ENCODE measurements at places on chromosomes 12 and 14.

DNA sequence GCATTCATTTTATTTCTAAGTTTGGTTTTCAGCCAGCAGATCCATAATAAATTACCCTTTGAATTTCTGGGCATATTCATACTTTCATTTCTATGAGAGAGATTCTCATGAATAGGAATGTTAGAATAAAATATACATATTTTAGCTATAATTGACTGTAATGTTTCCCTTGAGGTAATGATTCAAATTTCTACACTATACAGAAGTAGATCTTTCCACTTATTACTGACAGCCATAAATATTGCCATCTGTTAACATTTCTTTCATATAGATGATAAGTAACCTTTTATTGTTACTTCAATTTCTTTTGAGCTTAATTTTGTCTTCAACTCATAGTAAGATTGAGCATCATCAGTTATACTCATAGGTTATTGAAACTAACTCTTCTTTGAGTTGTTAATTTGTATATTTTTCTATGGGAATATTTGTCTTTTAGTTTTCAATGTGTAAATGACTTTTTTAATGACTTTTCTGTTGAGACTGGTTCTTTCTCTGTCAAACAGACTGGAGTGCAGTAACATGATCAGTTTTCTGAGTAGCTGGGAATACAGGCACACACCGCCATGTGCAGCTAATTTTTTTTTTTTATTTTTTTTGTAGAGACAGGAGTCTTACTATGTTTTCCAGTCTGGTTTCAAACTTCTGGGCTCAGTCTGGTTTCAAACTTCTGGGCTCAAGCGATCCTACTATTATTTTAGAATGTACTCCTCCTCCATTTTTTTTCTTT is 991.6 kb downstream of the SLC6A15 start:
- DNase-seq: no peak

DNA sequence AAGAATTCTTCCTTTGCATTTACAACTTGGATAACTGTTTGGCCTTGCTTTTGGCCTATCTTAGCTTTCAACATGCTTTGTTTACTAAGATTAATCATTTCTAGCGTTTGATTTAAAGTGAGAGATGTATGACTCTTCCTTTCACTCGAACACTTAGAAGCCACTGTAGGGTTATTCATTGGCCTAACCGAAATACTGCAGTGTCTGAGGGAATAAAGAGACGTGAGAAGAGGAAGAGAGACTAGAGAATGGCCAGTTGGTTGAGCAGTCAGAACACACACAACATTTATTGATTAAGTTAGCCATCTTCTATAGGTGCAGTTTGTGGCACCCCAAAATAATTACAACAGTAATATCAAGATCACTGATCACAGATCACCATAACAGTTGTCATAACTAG is 62.3 kb upstream of the CCDC175 start:
- no peak for DNase-seq

- no peak for DNase-seq
Measured at GRCh38 chr14:69370061-69370460, 28.0 kb downstream of the ERH start.

DNA sequence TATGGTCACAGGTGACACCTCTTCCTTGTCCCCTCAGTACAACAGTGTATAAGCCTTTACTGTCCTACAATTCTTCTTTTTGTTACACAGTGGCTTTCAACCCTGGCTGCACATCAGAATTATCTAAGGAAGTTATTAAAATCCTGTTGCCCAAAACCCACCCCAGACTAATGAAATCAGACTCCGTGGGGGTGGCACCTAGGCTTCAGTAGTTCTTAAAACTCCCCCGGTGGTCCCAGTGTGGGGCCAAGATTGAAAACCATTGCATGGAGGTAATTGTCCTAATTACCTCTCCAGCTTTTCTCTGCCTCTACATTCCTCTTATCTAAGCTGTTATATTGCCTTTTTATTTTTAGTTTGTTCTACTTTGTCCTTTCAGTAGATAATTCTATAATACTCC is 172.8 kb downstream of the DAD1 start:
- DNase-seq: no peak

DNA sequence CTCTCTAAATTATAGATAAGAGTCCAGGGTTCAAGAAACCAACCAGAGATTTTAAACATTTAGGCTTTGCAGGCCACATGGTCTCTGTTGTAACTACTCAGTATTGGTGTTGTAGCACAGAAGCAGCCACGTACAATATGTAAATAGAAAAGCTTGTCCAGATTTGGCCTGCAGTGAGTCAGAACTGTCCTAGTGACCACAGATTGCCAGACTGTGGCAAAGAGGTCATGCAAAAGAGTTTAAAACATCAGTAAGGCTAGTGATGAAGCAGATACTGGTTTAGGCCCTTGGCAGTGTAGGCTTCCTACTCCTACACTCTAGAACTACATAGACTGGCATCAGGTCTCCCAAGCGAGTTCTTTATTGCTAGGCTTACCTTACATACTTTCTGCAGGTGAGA is 117.6 kb upstream of the GARIN6 start:
- DNase-seq: no peak

- DNase-seq: no peak
Measured at GRCh38 chr14:23162800-23163199, 20.7 kb downstream of the SLC7A8 start.

GRCh38 chr12:87157791-87158190 is 871.4 kb downstream of the C12orf50 start:
- no peak for DNase-seq

DNA sequence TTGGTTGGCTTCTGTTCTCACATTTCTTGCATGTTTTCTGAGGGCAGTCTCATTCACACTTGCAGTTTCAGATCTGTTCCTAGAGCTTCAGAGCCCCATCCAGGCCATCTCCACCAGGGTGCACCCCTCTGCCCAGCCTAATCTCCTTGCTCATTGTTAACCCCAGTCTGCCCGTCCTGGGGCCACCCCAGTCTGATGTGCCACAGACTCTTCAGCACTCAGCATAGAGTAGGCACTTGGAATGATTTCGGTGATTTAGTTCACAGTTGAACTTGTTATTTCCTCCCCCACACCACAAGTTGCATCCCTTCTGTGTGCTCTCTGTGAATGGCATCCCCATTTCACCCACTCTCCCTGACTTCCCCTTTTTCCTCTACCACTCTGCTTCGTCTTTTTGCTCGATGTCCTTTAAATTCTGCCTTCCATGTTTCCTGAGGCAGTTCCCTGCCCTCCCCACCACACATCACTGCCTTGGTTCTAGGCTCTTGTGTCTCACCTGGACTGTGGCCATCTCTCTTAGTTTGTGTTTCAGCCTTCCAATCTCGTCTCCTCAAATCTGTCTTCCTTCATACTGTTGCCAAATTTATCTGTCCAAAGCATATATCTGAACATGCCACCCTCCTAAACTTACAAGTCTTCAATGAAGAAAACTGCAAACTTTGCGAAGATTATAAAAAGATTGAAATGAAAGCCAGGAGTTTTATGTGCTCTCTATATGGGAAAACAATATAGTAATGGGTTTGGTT is 41.5 kb downstream of the ANO6 start:
- no peak for DNase-seq

GRCh38 chr14:33528655-33529054 is 422.2 kb downstream of the EGLN3 start:
- no peak for DNase-seq

DNA sequence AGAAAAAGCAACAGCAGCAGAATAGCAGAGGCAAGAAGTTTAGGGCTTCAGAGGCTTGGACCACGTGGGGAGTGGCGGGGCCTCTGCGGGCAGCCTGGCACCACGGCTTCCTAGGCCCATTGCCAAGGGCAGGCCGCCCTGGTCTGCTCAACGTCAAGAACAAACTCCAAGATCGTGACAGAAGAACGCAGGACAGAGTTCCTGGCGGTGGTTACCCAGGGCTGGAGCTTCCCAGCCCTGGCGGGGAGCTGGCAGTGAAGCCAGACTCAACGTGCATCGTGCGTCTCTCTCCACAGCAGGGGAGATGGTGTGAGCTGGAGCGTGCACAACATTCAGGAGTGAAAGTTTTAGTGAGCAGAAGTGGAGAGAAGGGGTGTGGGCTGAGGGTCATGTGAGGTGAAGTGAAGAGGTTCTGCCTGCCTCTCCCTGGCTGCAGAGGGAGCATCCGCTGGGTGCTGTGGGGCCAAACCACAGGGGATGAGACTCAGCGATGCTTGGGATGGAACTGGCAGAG is 13.9 kb upstream of the CACNA2D4 start:
- no peak for DNase-seq

DNA sequence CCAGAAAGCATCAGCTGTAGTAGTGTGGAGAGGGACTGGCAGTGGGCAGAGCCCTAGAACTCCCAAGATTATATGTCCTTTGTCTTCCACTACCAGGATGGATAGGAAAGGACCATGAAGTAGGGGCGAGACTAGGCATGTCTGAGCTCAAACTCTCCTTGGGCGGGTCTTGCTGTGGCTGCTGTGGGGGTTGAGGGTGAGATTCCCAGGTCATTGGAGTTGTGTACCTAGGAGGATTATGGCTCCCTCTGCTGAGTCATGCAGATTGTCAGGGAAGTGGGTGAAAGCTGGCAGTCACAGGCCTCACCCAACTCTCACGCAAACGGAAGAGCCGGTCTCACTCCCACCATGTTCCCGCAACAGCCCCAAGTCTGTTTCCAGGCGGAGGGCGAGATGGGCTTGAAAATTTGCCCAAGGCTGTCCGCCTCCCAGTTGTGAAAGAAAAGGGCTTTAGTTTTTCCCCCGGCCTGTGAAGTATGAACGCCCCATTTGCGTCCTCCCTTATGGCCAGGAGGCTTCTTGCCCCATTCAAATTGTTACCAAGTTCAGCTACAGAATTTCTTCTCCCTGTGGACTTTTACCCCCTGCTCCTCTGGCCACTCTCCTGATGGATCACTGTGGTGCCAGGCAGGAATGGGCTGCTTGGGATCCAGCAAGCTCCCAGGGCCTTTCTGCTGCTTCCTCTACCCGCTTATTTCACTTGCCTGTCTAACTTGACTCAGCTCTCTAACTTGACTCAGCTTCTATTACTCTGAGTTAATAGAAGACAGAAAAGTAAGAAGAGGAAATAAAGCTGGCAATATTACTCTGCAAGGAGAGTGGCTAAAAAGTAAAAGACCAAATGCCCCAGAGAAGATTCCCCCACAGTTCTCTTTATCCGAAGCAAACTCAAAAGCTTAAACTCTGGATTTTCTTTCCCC is 159.3 kb downstream of the SLC2A13 start:
- no peak for DNase-seq

DNA sequence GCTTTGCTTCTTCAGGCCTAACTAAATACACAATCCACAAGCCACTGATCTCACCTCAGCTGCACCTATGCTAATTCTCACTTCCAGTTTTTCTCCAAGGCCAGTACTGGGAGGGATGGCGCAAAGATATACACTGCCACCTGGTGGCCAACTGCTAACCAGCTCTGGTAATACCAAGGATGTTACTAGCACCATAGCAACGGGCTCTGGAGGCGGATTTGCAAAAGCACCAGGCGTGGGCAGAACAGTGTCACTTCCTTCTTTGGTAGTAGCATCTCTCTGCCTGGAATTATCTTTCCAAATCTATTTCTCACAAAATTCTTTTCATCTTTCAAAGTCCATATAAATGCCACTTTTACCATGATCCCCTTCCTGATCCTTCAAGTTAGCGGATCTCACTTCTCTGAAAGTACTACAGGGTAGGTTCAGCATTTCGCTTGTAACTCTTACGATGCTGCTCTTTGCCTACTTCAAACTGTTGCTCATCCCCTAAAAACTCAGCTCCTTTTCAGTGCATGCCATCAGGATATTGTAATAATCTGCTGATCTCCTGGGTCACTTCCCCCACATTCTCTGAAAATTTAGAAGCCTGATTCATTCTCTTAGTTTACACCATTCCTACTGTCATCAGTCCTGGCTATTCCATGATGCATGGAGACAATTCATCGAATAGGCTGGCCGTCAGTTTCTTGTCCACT is 37.1 kb upstream of the FOXJ2 start:
- peak; percentile 78 for DNase-seq

DNA sequence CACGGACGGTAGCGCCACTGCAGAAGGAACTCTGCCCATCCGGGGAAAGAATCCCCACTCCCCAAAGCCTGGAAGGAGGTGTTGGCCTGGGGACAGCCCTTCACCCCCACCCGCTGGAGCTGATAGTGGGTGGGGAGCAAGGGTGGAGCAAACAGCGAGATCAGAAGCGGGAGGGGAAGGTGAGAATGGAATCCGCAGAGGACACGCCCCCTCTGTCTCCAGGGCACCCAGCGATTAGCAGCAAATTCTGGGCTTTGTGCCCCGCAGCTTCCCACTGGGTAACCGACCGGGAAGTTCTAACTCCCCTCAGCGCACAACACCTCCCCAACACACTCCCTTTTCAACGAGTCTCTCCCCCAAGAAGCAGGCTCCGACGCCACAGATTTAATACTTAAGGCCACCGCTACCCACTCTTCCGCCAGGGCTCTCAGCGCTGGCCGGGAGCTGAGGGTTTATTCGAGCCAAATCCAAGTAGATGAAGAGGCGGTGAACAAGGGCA is 1.4 kb downstream of the SLC25A29 start:
- DNase-seq: no peak
